Activated CD8-positive, alpha-beta T cell treated with anti-CD3 and anti-CD28 coated beads for 36 hours (primary cell): ENCODE measurements at places on chromosomes 7 and 10.

GRCh38 chr7:95723583-95724180 lies 48.7 kb upstream of the DYNC1I1 start:
- peak; percentile 8 for DNase-seq

DNA sequence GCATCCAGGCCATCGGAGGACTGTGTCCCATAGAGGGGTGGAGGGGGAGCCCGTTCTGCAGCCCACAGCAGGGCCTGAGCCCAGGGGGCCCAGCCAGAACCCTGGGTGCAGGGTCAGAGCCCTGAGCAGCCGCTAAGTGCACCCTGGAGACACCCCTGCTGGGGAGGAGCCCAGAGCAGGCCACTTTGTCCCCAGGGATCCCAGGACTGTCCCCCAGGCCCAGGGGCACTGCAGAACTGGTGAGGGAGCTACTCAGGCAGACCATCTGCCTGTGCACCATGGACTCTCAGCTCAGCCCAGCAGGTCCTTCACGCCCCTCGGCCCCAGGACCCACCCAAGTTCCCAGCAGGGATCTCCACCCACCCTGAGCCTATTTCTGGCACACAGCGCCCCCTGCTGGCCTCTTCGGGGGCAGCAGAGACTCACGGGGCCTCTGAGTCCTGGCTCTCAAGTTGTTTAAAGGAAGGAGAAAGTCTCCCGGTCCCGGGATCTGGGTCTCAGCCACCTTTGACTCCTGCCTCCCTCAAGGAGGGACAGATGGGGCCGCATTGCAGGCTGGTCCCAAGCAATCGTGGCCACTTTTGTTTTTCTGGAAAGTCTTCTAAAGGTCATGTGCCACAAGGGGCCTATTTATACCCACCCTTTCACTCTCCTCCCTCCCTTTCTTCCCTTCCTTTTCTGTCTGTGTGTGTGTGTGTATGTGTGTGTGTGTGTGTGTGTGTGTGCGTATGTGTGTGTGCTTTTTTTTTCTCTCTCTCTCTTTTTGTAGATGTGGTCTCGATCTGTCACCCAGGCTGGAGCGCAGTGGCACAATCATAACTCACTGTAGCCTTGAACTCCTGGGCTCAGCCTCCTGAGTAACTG lies 90.3 kb downstream of the MYL10 start:
- DNase-seq, result peak; percentile 78

GRCh38 chr10:116272440-116273283 lies at the start of gene GFRA1:
TSS of gene GFRA1 (minus strand) at chr10:116273206. CDS start at chr10:116272029, 1,177 bp downstream.
- no peak for DNase-seq

- no peak for DNase-seq
Observed at GRCh38 chr10:4283846-4284610, 499.0 kb upstream of the KLF6 start.

- DNase-seq, result no peak
Observed at GRCh38 chr10:95784279-95784913, 28.4 kb downstream of the ENTPD1 start.

- no peak for DNase-seq
Observed at GRCh38 chr10:1199345-1199673, 143.1 kb downstream of the WDR37 start.

DNA sequence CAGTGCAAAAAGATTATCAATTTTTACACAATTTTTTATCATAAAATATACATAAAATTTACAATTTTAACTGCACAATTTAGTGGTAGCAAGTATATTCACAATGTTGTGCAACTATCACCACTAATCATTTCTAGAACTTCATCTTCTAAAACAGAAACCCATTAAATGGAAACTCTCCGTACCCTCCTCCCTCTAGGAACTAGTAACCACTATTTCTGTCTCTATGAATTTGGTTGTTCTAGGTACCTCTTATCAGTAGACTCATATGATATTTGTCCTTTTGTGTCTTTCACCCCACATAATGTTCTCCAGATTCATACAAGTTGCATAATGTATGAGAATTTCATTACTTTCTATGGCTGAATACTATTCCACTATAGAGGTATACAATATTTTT lies 73.5 kb downstream of the HERC4 start:
- no peak for DNase-seq
